Left lobe of liver (tissue), 2 donors: ENCODE measurements at places on chromosomes 6 and 20.

DNA sequence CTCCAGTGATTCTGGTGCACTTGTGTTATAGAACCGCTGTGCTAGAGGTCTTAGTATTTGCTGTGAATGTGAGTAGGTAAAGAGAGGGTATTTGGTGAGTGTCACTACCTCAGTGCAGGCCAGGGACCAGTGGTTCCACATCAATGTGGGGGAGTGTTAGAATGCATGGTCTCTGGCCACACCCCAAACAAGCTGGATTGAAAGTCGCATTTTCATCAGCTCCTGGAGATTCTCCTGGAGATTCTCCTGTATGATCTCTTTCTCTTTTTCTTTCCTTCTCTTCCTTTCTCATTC, 26.8 kb upstream of the BCAS1 start:
- no peak for DNase-seq

GRCh38 chr6:6293317-6293716, 27.1 kb downstream of the F13A1 start:
- DNase-seq = no peak

GRCh38 chr6:54441687-54442248, 133.5 kb downstream of the TINAG start:
- no peak for DNase-seq

- DNase-seq = no peak
Observed at GRCh38 chr20:11979306-11979990, 61.8 kb downstream of the BTBD3 start.

DNA sequence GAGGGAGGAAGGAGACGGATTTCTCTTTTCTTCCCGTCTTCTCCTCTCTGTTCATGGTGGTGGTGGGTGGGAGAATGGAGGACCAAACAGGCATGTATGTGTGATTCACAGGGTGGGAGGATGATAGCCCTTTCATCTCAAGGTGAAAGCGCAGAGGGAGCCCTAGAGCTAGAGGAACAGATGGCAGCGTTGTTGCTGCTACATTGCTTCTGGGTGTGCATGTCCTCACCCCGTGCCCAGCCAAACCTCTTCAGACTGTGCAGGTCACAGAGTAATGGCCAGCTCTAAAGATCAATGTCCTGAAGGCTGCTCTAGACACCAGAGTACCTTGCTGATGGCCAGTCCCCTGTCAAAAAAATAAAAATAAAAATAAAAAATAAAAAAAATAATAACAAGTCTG, 301.8 kb downstream of the TBC1D7 start:
- DNase-seq = no peak

DNA sequence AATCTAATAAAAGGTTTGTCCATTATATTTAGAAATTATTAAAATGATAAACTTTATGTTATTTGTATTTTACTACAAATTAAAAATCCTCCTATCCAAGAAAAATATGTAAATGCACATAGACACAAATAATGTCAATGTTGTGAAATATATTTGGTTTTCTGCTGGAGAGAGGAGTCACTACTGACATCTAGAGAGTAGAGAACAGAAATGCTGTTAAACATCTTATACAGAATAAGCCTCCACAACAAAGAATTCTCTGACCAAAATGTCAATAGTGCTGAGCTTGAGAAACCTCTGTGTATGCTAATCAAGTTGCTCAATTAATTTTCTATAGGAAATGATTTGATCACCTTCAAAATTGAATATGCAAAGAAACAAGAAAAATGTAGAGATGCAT, 12.4 kb downstream of the HTR1B start:
- DNase-seq = no peak

DNA sequence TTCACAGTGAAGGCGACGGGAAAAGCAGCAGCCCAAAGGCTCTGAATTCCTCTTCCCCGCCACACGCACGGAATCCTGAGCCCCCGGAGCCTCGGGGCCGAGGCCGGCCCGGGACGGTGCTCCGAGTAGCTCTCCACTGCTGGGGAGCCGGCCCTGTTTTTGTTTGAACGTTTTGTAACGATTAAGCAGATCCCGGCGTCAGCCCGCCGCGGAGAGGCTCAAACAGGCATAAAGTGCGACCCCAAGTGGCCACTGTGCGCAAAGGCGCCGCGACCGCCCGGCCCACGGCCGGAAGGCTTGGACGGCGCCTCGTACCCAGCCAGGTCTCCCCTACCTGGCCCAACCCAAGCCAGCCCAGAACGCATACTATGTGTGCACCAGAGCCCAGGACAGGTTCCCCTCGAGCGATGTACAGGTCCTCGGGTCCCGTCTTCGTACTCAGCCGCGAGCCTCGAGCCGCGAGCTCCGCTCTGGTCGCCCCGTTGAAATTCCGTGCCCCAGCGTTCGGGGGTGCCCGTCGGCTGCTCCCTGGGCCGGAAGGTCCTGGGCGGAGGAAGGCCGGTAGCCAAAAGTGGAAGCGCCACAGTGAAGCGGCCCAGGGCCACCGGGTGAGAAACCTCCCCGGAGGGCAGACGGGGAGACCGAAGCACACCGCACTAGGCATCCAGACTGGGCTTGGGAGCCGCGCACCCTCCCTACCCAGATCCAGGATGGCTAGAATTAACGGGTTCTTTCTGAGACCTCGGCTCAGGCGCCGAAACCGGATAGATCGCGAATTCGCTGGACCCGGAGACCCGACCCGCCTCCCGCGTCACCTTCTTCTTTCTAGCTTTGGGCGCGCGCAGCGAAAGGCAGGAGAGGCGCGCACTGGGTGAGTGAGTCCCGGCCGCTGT, 1.2 kb upstream of the MAFB start:
- DNase-seq = peak; percentile 95

GRCh38 chr20:5871459-5872410, 78.6 kb downstream of the TRMT6 start:
- no peak for DNase-seq

- DNase-seq = no peak
Observed at GRCh38 chr6:9583753-9584352, 831.0 kb downstream of the TFAP2A start.

DNA sequence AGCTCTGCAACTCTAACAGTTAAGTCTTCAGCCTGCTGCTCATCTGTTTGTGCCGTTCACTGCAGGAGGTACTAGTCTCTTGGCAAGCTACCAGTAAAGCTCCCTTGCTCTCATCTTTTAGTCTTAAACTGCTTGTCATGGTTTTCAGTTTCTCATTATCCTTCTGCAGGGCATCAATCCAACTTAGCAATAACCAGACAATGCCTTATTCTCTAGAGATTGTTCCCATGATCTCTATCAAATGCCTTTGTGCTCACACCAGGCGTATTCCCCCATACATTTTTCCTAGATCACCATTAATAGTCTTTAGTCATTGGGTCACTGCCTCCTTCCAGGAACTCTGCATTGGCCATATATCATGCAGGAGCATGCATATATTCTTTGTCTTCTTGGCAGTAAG, 171.3 kb downstream of the GRM1 start:
- DNase-seq = no peak

DNA sequence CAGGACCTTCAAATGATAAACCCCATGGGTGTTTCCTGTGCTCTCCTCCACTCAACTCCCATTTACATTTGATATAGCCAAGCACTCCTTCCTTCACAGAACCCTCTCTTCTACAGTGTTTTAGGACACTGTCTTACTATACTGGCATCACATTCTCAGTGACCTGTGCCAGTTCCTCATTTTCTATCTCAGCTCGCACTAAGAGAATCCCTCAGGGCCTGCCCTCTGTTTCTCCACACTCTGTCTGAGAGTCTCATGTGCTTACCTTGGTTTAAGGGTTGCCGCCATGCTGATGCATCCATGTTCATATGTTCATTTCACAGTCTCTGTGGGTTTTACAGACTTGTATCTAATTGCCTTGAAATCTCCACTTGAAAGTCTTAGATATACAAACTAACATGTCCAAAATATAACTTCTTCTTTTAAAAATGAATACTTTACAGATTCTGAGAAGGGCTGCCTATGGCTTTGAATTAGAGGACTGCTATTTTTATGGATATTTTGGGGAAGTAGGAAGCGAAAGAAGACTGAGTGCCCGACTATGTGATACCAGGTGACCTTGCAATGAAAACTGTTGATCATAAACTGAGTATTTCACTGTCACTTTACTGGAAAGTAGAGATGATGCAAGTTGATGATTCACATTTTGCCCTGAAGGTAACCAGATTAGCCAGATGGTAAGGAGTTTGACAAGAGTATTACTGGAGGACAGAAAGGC, 153.1 kb upstream of the SIM1 start:
- DNase-seq = no peak

- no peak for DNase-seq
Observed at GRCh38 chr6:105432797-105433196, 29.9 kb upstream of the PREP start.

DNA sequence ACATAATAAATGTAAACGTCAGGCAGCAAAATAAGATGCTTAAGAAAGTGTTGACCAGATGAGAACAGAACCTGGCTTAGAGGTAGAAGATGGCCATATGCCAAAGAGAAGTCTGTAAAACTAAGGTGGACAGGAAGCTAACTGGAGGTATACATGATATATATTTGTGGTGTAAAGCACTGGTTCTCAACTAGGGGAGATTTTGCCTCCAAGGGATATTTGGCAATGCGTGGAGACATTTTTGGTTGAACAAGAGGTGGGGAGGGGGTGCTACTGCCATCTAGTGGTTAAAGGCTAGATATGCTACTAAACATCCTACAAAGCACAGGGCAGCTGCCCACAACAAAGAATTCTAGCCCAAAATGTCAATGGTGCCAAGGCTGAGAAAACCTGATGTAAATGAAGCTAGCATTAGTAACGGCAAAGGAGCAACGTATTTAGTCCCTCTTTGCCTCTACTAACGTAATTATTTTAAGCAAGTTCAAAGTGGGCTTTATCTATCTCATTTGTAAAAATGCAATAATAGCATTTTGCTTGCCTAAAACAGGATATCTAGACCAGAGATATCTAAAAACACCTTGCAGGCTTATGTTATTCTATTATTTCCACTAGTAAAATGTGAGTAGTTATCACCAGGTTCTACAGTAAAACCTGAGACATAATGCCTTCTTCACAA, 182.6 kb downstream of the RNGTT start:
- peak; percentile 53 for DNase-seq

- DNase-seq = no peak
Observed at GRCh38 chr6:1244941-1245340, 67.0 kb upstream of the FOXQ1 start.

DNA sequence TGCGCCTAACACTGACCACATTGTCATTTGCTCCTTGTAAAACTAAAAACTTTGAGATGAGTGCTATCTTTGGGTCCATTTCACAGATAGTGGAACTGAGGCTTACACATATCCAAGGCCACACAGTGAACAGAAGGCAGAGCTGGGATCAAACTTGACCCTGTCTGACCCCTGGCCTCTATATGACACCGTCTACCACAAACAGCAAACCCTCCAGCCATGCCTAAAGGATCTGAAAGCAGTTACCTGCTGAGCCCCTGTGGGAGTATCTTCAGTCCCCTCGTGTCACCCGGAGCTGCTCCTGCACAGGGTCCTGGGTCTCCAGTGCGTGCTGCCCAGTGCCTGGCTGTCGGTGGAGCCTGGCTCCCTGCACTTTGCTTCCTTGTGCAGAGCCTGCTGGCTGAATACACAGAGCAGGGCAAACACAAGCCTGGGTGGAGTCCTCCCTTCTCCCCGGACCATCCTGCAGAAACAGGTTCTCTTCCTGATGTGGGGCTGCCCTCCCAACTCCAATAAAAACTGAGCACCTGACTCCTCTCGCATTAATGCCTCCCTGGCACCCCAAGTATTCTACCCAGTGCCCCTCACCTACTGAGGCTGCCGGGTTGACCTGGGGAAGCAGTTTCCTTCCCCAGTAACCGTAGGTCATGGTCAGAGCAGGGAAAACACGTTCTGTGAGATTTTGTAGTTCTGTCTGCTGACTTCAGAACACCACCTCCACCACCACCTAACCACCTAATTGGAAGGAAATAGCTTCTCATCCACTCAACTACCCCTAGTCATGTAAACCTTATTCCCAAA, at the start of gene BCAS1:
Gene BCAS1, minus strand, starts transcription at position 408 of the 801 bp plus-strand sequence. CDS start 11,876 bp downstream, outside the sequence.
- peak; percentile 49 for DNase-seq

DNA sequence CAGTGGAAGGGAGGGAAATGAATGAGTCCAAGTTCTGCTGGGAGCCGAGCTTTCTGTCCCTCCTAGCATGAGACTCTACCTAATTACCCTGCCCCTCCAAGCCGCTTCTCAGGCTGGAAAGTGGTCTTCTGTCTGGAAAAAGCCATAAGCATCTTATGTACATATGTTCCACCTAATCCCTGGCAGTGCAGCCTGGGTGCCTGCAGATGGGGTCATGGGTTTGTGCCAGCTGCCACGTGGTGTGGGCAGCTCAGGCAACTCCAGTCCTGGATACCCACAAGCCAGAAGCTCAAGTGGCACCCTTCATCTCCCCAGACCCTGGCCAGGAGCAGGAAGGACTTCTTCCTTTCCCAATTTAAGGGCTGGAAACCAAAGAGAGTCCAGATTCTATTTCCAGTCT, 253.1 kb downstream of the LY86 start:
- DNase-seq = no peak

- peak; percentile 62 for DNase-seq
Observed at GRCh38 chr20:40582531-40582930, 106.5 kb downstream of the MAFB start.

DNA sequence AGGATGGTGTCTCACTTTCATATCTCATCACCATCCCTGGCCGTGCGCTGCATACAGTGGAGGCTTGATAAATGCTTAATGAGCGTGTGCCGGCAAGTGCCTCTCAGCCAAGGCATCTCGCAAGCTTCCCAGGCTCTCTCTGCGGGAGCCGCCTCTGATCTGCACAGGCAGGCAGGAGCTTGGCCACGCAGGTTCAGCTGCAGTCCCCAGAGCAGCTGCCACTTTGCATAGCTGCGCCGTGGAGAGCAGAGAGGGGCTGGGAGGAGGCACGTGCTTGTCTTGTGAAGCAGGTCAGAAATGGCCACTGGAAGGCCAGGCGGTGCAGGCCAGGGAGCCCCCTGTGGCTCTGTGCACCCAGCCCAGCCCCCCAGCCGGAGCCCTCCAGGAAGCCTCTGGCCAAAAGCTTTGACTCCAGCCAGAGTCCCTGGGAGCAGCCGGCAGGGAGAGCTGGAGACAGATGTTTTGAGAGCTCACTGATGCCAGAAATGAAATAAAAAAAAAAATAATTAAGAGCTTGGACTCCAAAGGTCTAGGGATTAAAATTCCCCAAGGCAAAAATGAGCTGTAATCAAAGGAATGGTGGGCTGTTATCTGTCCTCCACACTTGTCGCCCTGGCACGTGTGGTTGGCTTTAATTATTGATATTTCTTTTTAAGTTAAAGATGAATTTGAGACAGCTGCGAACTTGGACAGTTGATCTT, 377.0 kb downstream of the CDH4 start:
- DNase-seq = no peak

DNA sequence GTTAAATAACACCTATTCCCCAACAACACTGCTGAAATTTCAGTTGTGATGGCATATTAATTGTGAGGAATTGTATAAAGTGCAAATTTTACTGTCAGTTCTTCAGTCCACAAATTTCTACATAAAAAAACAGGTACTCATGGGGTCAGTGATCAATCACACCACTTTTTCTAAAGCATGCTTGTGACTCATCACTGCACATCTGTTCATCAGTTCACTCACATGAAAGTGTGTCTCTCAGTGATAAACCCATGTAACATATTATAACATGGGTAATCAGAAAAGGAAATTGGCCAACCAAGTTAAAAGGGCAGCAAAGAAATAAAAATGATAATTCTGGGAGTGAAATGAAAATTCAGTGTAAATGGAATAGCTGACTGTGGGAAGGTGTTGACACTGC, 234.7 kb upstream of the FKBP1C start:
- DNase-seq = no peak

- DNase-seq = no peak
Observed at GRCh38 chr6:168968228-168968627, 285.4 kb downstream of the THBS2 start.

GRCh38 chr6:18667612-18668011, 280.5 kb downstream of the RNF144B start:
- no peak for DNase-seq
